ENCODE measurements at places on chromosomes 5 and 9. TPM values are rescaled to one million over a fixed set of nuclear protein-coding genes. Genes with fewer than 3 reads are reported as not detected.

Gene SVEP1
- not detected for polyA plus RNA-seq

Gene PCDHGB3
- not detected for polyA plus RNA-seq

Gene MFAP3
- 4.0 TPM for polyA plus RNA-seq

Gene PLAC8L1
- not detected for polyA plus RNA-seq

Gene KIAA0825
- 0.84 TPM for polyA plus RNA-seq

Gene SCGB3A2
- polyA plus RNA-seq, result not detected

Gene QRFP
- not detected for polyA plus RNA-seq

Gene ENHO
- polyA plus RNA-seq, result not detected

Gene AKNA
- 25.4 TPM for polyA plus RNA-seq

Gene SLC34A1
- polyA plus RNA-seq, result not detected

Gene IFNA13
- polyA plus RNA-seq, result not detected

Gene OR1B1
- not detected for polyA plus RNA-seq

Gene JAKMIP2
- polyA plus RNA-seq, result 0.14 TPM

Gene C5orf52
- not detected for polyA plus RNA-seq

Gene FOXD4L5
- not detected for polyA plus RNA-seq

Gene GNPDA1
- polyA plus RNA-seq, result 15.9 TPM

Gene GLE1
- polyA plus RNA-seq, result 25.3 TPM

Gene RGMB
- polyA plus RNA-seq, result 5.2 TPM

Gene MGAT4B
- polyA plus RNA-seq, result 12.0 TPM

Gene PCYOX1L
- polyA plus RNA-seq, result 7.7 TPM

Gene SPINK7
- polyA plus RNA-seq, result not detected

Gene RABL6
- polyA plus RNA-seq, result 19.7 TPM

Gene PCDHGB1
- 0.41 TPM for polyA plus RNA-seq

Gene PPP2R2B
- polyA plus RNA-seq, result 0.14 TPM

Gene RFX3
- 5.0 TPM for polyA plus RNA-seq

Gene HSPA5
- polyA plus RNA-seq, result 147 TPM

Gene PDLIM4
- not detected for polyA plus RNA-seq

Gene CCDC152
- 1.2 TPM for polyA plus RNA-seq

Gene CDC37L1
- 13.4 TPM for polyA plus RNA-seq

Gene PCDHAC1
- polyA plus RNA-seq, result not detected

Gene FCN2
- not detected for polyA plus RNA-seq

Gene SAXO1
- polyA plus RNA-seq, result not detected

Gene EFNA5
- not detected for polyA plus RNA-seq

Gene CLIC3
- polyA plus RNA-seq, result 3.5 TPM

Gene HTR4
- polyA plus RNA-seq, result not detected

Gene DND1
- polyA plus RNA-seq, result not detected

Gene POLR3G
- 2.8 TPM for polyA plus RNA-seq

Gene ADRB2
- polyA plus RNA-seq, result 9.1 TPM

Gene OR13C3
- not detected for polyA plus RNA-seq

Gene STK32A
- not detected for polyA plus RNA-seq

Gene DDX41
- polyA plus RNA-seq, result 74.2 TPM

Gene IFNA4
- not detected for polyA plus RNA-seq

Gene FLT4
- 0.56 TPM for polyA plus RNA-seq

Gene EPB41L4B
- not detected for polyA plus RNA-seq

Gene CARD6
- 0.93 TPM for polyA plus RNA-seq

Gene DPYSL3
- polyA plus RNA-seq, result not detected

Gene MARCOL
- polyA plus RNA-seq, result not detected

Gene OR1L4
- polyA plus RNA-seq, result not detected

Gene ENTREP1
- not detected for polyA plus RNA-seq

Gene BBLN
- polyA plus RNA-seq, result 145 TPM

Gene DBH
- polyA plus RNA-seq, result not detected

Measured in IgD-negative memory B cell (primary cell).